ENCODE measurements at places on chromosomes 5 and 9.

DNA sequence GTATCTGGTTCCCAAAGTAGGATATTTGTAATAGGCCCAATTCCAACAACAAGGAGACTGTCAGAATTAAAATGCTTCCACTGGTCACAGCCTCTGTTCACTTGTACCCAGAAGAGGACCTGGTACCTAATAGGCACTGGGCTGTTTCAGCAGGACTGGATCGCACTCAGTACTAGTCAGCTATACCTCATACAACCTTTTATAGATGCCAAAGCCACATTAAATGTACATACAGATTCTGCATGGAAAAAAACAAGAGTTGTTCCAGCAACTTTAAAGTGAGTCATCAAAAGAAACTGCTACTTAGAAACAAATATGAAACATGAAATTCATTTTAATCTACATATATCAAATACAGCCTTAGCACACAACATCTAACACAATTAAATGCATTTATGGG is 87.5 kb downstream of the GPR21 start:
- no peak for DNase-seq

DNA sequence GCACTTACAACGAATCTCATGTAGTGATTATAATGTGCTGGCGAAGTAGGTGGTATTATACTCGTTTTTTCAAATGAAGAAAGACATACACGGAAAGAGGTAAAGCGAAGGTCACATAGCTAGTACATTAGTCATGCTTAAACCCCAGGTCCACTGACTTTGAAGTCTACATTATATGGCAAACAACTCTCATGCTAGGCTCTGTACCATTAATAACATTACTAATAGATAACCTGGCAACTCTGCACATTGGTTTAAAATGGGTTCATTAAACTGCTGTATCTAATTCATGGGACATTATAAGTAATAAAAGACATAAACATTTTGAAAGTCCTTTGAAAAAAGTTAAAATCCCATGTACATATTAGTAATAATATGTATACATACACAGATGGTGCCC is 21.2 kb downstream of the FYB1 start:
- DNase-seq = no peak

GRCh38 chr5:168874713-168875380 is 295.7 kb upstream of the PANK3 start:
- DNase-seq = no peak

DNA sequence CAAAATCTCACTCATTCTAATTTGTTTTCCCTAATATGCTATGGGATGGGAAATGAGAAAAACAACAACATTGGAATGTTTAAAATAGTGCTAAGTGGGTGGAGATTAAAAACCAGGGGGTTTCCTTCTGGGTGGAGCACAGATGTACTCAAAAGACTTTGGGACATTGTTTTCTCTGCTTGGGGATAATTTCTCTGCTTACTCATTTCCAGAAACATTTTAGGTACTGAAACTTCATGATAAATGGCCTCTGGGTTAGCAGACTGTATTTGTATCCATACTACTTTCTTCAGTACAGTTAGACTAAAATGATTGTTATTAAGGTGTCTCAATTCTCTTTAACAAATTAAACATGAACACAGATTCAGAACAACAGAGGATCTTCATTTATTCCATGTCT is 17.4 kb downstream of the ELOVL7 start:
- DNase-seq = no peak

DNA sequence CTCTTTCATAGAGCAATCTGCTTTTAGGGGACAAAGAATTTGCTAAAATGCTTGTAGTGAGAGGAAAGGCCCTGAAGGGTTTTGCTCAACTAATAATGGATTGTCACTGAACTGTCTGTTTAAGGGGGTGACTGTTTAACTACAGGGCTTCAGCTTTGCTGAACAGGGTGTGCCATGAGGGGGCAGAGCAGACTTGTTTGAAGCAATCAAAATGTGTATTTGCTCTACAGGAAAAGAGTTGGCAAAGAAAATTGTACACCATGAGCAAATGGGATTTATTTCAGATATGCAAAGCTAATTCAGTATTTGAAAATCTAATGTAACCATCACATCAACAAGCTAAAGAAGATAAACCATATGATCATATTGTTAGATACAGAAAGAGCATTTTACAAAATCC is 154.3 kb downstream of the GABRG2 start:
- DNase-seq = no peak

GRCh38 chr5:89399548-89399947 is 516.6 kb upstream of the MEF2C start:
- no peak for DNase-seq

GRCh38 chr5:171629628-171630349 is 155.8 kb upstream of the SMIM23 start:
- DNase-seq = no peak

- DNase-seq = no peak
These were observed 280.3 kb downstream of the NPR3 start for GRCh38 chr5:32991421-32991815.

GRCh38 chr9:119827526-119827925 is 458.3 kb upstream of the BRINP1 start:
- DNase-seq = no peak

DNA sequence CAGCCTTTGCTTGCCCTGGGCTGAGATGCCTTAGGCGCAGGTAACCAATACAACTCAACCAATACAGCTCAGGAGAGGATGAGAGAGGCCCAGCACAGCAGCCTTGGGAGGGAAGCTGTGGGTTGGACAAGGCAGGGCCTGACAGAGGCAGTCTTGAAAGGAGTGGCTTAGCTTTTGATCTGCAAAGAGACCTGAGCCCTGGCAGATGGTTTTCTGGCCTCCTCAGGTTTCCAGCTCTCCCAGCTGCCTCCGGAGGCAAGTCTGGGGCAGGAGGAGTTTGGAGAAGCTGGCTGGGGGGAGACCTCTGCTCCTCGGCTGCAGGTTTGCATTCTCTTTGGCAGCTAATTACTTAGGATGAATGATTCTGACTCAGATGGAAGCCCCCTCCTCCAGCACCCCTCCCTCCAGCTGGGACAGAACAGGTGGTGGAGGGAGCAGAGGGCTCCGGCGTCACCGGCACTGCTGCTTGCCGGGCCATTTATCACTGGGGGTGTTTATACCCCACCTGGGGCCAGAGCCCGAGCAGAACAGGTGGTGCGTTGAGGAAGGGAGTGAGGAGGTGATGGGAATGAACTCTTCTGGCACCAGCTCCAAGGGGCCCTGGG is 50.8 kb downstream of the TSPAN17 start:
- no peak for DNase-seq

GRCh38 chr9:105157171-105157583 is 87.3 kb upstream of the SLC44A1 start:
- peak; percentile 22 for DNase-seq

- DNase-seq = no peak
These were observed 4.8 kb downstream of the ATP6V1G1 start for GRCh38 chr9:114592356-114592755.

GRCh38 chr5:89844548-89844947 is 565.0 kb downstream of the CETN3 start:
- no peak for DNase-seq

- no peak for DNase-seq
These were observed 1389.2 kb upstream of the NUDT12 start for GRCh38 chr5:104951829-104952228.

- no peak for DNase-seq
These were observed 53.1 kb downstream of the MRPL36 start for GRCh38 chr5:1746371-1747078.

DNA sequence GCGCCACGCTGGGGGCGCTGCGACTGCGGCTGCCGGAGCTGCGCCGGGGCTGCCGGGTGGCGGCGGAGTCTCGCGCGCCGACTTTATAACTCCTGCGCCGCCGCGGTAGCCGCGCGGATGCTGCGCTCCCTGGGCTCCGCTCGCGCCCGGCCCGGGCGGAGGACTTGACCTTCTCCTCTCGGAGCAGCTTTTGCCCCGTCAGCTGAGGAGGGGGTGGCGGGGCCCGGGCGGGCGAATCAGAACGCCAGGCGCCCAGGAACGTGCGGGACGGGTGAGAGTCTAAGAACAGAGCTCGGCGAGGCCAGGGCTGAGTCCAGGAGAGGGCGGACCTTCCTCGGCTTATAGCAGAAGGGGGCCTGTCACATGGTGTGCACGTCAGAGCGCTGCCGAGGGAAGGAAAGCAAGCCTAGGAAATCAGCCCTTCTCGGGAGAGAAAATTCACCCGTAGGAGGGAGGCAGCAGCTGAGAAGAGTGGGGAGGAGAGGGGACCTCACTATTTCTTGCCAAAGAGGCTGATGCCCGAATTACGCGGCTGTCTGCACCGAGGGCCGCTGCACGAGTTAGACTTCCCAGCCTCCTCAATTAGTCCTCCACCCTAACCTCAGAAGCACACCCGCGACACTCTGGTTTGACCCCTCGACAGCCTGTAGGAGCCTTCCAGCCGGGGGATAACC is at the start of gene FOXD1:
TSS of gene FOXD1 (minus strand) at position 315 of the 674 bp plus-strand sequence. CDS start 415 bp downstream, outside the sequence.
- DNase-seq = peak; percentile 82

DNA sequence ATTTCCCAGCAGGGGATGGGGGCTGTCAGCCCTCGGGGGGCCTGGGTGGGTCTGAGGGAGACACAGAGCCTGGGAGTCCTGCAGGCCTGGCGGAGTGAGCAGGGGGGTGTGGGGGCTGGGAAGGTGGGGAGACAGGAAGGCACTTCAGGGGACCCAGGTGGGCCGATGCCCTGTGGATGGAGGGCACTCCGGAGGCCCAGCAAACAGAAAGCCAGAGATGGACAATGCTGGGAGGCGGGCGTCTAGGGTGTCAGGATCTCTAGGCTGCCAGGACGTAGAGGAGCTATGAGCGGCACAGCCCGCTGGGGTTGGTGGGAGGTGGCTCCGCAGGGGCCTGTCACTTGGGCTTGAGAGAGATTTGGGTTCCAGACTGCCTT is 87.6 kb upstream of the COL5A1 start:
- no peak for DNase-seq

- DNase-seq = peak; percentile 99
These were observed at the start of gene SETX for GRCh38 chr9:132354637-132355355. TSS of gene SETX (minus strand) at chr9:132354986. CDS start at chr9:132349428, 5,558 bp downstream.

DNA sequence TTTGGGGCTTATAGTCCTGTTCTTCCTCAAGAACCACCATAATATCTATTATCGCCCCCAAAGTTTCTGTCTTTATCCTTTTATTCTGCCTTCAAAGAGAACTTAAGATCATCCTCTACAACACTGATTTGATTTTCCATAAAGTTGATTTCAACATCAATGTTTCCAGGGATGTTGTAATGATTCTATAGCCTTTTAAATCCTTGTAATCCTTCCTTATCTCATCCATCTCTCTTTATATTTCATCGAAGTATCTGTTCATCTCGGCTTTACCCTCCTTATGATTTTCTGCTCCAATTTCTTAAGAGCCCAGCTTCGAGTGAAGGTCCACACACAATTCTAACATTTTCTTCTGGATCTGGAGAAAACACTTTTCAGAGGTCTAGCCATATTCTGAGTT is 218.4 kb downstream of the CDK5RAP2 start:
- no peak for DNase-seq

DNA sequence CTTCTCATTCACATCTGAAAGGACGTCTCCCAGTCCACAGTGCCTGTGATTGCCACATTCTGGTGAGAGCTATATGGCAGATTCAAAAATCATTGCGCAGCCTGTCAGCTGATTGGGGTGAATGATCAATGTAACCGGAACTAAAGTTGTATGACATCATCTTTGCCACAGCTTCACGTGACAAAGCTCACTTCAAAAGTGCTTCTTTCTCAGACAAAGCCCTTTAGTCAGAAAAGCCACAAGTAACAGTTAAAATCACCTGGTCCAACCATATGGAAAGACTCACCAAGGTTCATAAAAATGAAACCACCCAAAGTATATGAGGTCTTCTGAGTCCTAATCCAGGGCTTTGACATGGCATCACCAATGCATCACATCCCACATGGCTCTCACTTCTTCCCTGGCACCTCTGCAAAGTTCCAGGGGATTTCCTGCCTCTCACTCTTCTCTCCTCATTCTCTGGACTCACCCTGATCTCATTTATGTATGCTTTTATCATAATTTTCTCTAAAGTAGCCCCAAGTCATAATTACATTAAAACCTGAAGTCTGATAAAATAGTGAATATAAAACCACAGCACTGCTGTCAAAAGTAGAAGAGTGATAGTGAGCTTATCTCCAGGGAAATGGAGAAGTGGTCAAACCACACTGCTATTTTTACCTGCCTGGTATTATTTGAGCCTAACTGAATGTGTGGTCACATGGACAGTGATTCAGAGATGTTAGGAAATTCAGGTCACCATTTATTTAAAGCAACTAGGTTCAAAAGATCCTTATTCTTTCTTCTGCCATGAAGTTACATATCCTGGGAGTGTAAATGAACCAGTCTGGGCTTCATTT is 193.1 kb upstream of the PTGER4 start:
- no peak for DNase-seq

- no peak for DNase-seq
These were observed 1.4 kb downstream of the HDHD3 start for GRCh38 chr9:113375057-113376023.

DNA sequence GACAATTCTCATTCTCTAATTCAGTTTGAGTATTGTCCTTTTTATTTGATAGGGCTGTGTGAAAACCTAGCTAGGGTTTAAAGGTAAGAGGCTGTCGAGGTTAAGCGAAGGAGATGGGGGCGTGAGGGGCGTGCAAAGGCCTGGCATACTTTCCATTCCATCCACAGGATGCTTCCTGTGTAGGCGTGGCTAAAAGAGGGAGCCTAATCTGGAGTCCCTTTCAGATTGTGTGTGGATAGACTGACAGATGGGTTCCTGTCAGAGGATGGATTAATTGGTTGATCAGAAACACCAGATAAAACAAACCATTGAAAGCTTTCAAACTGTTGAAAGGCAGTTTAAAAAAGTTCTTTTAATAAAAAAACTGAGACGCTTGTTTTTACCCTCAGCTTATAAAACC is 1.1 kb upstream of the ELL2 start:
- DNase-seq = no peak

- DNase-seq = no peak
These were observed 80.5 kb upstream of the HSPA9 start for GRCh38 chr5:138655530-138656190.

DNA sequence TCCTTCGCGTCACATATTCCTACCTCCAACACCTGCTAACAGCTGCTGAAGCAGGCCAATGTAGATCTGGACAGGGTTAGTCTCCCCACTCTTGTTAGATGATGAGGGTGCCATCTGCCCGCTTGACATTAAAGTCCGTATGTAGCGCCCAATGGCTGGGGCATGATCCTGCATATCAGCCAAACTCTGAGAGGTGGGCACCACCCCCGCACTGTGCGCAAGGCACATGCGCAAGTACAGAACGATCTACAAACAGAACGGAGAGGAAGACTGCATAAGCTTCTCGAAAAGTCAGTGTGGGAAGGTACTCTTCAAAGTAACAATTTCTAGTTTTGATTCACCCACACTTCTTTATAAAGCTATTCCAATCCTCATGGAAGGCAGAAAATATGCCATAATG is 69.8 kb downstream of the ECPAS start:
- DNase-seq = no peak

DNA sequence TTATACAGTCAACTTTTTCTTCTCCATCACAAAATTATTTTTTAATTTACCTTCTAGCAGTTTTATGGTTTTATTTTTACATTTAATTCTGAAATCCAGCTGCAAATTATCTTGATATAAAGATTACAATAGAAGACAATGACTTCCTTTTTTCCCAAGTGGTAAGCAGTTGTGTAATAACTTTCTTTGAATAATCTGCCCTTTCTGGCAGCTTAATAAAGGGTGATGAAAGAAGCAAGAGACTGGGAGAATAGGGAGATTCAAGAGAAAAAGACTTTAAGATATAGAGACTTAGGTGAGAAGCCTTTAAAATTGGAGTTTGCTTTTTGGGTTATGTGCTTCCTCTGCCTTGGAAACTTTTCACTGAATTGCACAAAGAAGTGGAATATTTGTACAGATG is 100.4 kb upstream of the FREM1 start:
- DNase-seq = no peak

All from NCI-H774 (cell line).